ENCODE measurements at places on chromosomes 4 and X.

DNA sequence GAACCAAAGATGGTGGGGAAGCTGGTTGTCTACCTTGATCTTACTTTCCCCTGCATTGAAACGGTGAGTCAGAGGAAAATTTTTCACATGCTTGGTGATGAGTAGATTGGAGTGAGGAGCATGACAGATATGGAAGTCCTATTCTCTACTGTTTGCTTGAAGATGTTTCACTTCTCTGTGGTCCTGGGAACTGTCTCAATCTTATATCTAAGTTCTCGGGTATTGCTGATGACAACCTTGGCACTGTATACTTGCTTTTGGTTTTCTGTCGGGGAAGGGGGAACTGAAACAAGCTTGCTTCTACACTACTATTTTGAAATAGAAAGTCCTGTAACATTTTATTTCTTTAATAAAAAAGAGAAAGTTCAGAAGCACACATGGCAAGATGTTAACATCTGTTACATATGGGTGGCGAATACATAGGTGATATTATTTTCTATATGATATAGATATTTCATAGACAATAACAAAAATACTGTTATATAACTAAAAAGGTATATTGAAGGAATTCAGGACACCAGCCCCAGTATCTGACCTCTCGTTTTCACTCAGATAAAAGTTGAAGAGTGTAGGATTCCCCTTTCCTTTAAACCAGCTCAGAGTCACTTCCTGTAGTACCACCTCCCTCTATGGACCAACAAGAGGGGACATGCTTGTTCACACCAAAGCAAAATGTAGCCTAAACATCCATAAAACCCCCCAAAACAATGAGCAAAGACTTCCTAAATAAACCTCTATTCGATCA is 88.8 kb downstream of the FMR1NB start:
- DNase-seq: no peak

DNA sequence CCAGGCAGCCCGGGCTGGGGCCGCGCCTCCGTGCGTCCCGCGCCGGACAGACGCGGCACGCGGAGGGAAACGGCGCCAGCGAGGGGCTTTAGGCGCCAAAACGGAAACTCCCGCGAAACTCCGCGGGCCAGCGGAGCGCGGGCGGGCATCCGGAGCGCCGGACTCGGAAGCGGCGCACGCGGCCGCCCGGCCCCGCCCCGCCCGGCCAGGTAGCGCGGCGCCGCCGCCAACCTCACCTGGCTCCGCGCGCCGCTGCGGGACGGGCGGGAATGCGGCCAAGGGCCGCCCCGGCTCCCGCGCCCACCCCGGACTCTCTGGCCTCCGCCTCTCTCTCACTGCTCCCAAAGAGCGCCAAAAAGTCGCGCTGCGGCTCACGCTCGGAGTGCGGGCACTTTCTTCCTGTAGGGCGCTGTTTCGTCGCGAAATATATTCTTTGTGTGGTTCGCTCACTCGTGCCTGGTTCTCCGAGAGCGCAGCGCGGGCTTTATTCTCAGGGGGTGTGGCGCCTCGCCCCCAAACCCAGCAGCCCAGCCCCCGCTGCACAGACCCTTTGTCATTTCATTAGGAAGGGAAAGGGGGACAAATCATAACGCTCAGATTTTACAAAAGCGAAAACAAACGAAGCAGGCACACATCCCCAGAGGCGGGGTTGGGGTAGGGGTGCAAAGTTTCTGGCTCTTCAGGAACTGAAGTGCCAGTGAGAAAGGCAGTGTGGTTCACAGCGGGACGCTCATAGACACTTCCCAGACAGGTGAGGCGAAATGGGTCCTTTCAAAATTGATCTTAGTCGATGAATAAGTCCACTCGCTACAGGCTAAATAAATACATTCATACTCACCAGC is 961 bp upstream of the MBNL3 start:
- DNase-seq: peak; percentile 15

DNA sequence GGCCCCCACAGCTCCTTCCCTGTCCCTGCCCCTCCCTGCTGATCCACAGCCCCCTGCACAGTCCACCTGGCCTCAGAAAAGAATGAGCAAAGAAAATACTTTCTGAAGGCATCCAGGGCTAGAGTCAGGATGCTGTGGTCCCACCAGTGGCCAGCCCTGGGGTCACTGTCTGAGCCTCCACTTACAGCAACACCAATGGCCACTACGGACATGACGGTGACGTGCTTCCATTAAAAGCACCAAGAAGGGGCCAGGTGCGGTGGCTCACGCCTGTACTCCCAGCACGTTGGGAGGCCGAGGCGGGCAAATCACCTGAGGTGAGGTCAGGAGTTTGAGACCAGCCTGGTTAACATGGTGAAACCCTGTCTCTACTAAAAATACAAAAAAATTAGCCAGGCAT is 4.0 kb downstream of the JAKMIP1 start:
- no peak for DNase-seq

DNA sequence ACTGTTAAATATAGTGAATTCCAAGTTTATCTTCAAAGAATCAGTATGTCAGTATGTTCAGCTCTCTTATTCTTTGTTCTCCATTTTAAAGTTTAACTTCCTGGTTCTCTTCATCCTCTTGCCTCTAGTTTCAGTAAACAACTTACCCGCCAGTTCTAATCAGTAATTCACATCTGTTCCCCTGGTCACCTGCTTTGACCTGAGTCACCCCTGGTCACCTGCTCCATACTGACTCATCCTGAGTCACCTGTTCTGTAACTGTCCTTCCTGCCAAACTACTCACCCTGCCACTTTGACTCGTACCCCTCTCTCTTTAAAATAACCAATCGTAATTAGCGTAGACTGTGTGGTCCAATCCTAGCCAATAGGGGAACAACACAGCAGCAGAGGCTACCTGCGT is 992.7 kb upstream of the HS3ST1 start:
- no peak for DNase-seq

DNA sequence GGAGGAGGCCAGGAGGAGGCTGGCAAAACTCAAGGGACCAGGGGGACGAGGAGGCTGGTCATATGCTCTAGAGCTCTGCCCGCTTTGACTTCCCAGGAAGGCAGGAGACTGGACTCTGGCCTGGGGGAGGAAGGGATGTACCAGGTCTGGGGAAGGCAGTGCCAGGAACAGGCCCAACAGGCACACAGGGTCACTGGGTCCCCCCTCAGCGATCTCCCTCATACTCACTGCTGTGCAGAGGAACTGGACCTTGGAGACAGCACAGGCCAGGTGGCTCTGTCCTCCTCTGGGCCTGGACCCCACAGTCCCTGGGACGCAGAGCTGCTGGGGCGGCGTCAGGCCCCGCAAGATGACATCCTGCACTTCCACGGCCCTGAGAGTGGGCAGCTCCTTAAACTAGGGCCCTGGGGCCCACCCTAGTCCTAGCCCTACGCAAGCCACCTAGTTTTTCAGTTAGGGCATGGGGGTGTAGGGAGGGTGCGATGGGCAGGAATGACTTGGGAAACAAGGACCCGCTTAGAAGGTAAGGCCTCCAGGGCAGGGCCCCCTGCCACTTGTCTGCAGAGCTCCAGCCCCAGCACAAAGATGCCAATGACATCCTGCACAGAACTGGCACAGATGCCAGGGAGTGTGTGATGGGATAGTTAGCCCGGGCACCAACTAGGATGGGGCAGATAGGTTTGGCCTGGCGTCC is 59.5 kb downstream of the HTRA3 start:
- DNase-seq: no peak

DNA sequence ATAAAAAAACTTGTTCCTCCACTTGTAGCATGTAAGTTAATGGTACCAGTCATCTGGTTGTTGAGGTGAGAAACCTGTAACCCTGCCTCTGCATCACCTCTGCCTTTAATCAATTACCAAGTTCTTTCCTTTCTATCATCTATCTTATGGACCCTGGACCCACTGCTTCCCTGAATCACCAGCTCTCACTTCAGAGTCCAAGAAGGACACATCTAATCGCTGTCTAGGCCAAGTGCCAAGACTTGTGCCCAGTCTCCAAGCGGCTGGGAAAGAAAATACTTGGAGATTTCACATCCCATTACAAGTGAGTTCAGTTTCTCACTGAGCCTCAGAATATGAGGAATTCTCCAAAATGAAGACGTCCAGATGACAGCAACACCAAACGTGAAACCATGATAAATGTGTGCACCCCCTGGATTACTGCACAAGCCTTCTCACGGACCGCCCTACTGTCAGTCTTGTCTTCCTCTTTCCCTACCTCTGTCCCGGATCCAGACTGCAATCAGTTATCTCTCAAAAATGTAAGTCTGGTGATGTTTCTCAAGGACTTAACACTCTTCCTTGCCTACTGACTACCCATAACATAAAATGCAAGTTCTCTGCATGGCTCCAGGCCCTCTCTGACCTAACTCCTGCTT is 10.4 kb downstream of the PALLD start:
- no peak for DNase-seq

DNA sequence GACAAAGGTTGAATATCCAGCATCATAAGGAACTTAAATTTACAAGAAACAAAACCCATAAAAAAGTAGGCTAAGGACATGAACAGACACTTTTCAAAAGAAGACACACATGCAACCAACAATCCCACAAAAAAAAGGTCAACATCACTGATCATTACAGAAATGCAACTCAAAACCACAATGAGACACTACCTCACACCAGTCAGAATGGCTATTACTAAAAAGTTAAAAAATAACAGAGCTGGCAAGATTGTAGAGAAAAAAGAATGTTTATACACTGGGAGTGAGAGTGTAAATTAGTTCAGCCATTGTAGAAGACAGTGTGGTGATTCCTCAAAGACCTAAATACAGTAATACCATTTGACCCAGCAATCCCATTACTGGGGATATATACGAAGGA is 474.7 kb downstream of the TRIML1 start:
- no peak for DNase-seq

- no peak for DNase-seq
Observed at GRCh38 chr4:21780148-21780547, 168.4 kb downstream of the KCNIP4 start.

All from activated gamma-delta T cell treated with anti-CD3 and anti-CD28 coated beads, Interleukin-2, amount 50 U/mL, for 16 hours (primary cell).